ENCODE measurements at places on chromosomes 2 and 18. TPM values are rescaled to one million over a fixed set of nuclear protein-coding genes. Genes with fewer than 3 reads are reported as not detected.
A peak's percentile ranks its signal among the peaks of the same experiment; 100 is the strongest.

REG3G gene
- total RNA-seq = not detected

LBX2 gene
- not detected for total RNA-seq

GRCh38 chr2:154698721-154699574 lies 453 bp downstream of the KCNJ3 start:
- no peak for DNase-seq

DNA sequence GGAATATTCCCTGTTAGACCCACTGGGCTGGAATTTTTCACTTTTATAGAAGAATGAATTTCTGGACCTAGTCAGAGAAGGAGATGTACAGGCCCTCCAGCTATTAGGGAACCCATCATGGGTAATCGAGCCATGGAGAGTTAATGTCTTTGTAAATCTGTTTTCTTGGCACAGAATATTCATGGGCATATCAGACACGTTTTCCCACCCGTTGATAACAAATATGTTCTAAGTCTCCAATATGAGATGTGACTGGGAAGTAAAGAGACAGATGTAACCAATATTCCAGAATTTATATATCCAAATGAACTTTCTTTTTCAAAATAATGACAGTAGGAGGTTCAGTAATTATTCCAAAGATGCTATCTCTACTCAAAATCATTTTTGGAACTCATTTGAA lies 38.7 kb downstream of the CCDC85A start:
- no peak for DNase-seq

DNA sequence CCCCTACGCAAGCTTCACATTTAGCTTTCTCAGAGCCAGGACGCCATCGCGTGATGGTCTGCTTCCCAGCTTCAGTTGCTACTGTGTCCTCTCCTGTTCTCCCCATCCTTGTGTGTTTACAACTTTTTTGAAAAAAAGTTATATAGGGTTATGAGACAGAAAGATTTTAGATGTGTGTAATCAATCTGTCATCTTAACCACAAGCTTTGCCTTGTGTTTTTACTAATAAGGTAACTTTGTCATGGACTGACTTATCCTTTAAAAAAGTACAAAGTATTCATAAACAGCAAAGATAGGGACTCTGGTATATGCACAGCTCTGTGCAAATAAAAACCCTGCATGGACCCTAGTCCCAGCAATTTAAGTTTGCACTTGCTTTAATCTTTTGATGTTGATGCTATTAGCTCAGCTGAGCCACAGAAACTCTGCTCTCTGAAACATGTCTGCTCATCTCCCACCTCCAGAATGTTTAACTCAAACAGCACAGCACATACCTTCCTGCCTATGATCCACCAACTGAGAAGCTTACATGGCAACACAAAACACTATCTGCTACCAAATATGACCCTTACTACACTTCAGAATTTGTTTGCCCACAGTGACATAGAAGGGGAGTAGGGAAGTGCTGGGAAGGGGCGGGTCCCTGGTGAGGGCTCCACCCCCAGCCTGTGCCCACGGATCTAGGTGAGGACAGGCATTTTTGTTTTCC lies 42.7 kb downstream of the SAP130 start:
- DNase-seq = no peak

DNA sequence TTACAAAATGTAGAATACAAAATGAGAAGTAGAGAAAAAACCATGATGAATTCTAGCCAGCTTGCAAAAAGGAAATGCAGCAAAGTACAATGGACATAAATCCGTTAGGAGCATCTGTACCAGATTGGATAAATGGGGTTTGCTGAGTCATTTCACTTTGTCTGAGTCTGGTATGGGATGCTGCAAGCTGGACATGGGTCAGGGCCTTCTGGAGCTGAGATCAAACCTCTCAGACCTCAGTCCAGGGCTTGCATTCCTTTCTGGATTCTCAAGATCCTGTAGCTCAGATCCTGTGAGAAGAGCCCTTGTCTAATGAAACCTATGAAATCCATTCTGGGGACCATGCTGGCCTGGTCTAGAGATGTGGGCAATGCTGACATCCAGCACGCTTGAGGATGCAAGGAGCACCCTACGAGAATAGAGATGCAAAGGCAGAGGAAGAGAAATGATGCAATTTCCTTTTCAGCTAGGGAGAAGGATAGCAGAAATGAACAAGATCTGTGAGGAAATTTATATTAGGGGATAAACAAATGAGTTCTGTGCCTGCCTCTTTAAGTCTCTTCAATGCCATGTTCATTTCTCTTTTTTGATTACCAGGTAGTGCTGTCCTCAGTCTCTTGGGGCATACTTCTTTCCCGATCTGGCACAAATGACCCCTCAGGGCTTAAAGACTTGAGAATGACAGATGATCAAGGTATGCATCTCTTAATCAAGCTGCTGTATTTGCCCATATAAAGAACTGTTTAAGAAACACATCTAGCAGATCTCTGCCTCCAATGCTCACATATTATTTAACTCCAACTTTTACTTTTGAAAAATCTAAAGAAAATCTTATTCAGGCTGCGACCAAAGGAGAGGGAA lies 230.4 kb downstream of the MEIS1 start:
- DNase-seq = peak; percentile 31

DNA sequence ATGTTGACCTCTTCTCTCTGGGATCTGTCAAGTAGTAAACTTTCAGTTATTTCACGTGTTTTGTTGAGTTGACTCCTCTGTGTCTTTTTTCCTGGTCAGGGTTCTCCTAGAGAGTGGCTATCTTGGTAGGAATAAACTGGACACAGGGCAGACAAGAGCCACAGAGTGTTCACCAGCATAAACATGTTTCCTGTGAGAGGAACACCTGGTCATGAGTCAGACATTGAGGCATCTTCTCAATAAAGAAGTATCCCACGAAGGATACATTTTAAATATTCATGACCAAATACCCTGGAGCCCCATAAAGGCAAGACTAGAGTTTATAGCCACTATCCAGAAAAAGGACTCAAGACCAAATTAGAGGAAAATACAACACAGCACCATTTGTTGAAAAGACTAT lies 269.7 kb upstream of the ZNF521 start:
- no peak for DNase-seq

LRRC30 gene
- total RNA-seq = not detected

AGAP1 gene
- total RNA-seq = 27.5 TPM

LIMS1 gene
- 42.9 TPM for total RNA-seq

- peak; percentile 19 for DNase-seq
Measured at GRCh38 chr18:27861539-27861938, 315.4 kb downstream of the CDH2 start.

SIX2 gene
- total RNA-seq = not detected
